ENCODE measurements at places on chromosomes 1 and 21.
A peak's percentile ranks its signal among the peaks of the same experiment; 100 is the strongest.

DNA sequence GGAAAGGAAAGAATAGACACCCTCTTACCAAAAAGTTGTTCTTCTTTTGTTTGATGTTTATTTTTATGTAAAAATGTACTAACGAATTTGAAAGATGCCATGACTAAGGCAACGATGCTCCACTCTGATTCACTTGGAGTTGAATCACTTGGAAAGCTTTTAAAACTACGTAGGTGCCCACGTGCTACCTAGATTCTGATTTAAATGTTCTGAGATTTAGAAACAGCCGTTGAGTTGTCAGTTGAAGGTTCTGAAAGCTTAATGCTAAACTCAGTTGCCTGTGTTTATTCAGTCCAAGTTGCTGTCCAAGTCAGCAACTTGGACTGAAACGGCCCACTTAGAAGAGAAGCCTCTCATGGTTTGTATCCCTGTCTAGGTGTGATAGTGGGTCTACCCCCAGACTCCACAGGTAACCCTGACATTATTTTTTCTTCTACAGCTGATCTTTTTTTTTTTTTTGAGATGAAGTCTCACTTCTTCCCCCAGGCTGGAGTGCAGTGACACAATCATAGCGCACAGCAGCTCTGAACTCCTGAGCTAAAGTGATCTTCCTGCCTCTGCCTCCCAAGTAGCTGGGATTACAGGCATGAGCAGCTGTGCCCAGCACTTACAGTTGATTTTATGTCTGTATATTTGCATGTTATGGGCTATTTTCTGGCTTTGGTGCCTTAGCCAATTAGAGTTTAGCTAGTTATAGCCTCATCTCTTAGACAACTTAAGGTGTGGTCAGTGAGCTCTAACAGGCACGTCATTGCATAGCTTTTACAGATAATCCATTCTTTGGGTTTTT, 1.4 kb upstream of the VAMP4 start:
- DNase-seq = no peak

GRCh38 chr1:48530727-48531351, 58.8 kb upstream of the SPATA6 start:
- DNase-seq = peak; percentile 55

DNA sequence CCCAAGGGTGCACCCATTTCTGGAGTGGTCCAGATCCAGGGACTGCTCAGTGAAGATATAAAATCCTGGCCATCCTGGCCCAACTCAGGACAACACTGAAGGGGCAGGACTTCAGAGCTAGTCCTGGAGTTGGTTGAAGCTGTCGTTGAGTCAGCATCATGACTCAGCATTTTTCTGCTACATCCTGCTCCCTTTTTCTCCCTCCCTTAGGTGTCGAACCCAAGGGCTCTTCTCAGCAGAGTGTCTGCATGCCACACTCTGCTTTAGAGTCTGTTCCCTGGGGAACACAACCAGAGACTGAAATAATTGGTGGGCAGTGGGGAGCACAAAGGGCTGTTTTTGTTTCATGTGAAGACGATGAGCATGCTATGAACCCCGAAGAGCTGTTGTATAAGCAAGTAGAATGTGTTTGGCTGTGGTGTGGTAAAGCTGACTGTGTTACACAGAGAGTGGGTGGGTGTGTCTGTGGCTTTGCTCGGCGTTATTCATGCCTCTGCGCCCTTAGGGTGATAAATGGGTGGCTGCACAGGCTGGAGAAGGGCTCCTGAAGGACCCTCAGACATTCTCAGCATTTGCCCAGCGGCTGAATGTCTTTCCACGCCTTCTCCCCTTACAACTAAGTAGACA, 167.2 kb downstream of the CYYR1 start:
- no peak for DNase-seq

DNA sequence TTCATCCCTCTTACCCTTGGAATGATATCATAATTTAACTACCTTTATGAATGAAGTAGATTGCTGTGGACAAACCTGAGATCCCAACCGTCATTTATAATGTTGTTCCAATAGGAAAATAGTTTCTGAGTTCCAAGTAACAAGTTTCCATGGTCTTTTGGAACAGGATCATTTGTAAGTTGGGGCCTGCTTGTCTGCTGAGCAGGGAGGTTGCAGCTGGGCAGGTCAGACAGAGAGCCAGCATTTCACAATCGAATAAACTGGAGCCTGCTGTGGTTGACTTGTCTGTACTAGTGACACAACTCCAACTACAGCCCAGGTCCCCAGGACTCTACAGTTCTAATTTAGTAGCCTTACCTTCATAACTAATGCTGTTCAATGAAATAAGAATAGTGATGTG, 18.6 kb upstream of the RALGPS2 start:
- no peak for DNase-seq

- DNase-seq = no peak
These were observed 123.8 kb upstream of the CHRM3 start for GRCh38 chr1:239262538-239262937.

- DNase-seq = no peak
These were observed 5.1 kb downstream of the MMEL1 start for GRCh38 chr1:2627746-2628145.

DNA sequence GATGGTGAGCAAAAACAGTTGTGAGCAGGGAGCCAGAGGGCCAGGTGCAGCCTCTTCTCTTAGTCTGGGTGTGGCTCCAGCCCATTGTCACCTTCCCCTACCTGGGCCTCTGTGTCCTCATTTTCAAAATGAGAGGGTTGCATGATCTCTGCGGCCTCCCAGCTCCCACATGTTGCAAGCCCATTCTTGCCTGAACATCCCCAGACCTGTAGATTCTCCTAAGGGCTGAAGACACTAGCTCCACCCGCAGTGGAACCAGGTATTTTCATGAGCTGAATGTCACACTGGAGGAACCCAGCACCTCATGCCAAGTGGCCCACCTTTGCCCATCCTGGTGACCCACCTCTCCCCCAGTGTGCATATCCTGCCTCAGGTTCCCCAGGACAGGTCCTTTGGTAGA, 12.3 kb downstream of the IKBKE start:
- no peak for DNase-seq

- DNase-seq = no peak
These were observed 25.5 kb downstream of the CAPN9 start for GRCh38 chr1:230772457-230773395.

DNA sequence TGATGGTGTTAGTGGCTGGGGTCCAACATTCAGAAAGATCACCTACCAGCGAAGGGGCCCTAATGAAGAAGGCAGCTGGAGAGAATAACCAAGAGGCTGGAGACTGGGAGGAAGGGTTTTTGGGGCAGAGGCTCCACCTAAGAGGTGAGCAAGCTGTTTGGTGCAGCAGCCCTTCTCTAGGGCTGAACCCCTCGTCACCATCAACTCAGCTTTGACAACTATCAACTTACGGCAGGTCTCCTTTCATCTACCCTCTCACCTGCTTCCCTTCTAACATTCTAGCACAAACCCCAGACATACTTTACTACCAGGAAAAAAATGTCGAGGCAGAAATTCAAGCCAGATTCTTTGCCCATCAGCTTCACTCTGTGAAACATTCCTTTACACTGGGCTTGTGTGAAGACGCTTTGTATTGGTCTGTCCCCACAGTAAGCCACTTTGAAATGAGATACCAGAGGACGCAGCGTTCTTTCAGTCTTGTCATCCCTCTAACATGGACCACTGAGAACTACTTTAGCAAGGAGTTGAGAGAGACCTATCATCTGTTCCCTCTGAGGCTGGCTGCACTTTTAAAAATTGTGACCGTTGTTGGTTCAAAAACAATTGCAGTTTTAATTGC, 84.6 kb downstream of the RAVER2 start:
- DNase-seq = no peak

DNA sequence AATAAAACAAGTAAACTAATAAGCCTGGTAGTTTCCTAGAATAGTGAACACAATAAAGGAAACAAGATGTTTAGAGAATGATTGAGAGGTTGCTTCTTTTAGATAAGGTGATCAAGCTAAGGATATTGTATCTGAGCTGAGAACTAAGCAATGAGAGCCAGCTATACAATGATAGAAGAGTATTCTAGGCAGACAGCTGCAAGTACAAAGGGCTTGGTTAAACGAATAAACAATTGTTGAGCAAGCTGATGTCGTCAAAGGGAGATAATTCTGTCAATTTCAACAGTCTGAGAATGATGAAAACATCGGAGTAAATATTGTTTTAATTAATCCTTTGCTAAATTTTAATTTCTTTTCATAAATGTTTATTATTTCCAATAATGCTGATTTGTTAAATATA, 5.5 kb upstream of the FH start:
- no peak for DNase-seq

DNA sequence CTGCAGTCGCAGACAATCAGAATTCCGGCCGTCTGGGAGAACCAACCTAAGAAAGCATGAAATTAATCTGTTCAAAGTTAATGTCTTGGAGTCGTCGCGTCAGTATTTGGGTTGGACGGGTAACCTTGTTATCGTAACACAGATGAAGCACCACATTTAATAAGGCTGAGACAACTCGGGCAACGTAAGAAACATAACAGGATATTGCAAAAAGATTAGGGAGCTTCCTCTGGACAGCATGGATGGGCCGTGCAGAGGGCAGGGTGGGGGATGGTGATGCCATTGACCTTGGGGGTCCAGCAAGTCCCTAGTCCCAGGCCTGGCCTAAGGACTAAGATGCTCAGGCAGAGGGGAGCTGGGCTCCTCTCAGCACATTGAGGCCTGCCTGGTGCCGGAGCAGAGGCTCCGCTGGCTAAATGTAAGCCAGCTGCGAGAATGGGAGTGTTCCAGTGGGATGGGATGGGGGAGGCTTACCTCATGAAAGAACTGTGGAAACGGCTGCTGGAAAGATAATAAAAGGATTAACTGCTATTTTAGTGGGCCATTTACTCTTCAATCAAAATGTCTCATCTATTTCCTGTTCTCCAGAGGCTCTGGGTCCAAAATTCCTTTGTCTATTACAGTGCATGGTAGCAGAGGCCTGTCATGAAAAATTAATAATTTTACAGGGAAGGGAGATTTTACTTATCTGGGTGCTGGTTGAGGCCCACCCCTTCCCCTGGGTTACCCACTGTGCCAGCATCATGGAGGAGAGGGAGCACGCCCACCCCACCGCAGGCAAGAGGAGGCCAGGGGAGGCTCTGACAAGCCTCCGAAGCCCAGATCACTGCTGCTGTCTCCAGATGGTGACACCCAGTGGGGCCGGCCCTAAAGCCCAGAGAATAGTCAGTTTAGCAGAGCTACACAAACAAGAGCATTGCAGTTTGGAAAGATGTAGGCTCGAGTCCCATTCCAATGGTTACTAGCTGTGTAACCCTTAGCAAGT, 131.6 kb downstream of the DMRTB1 start:
- no peak for DNase-seq

GRCh38 chr1:37878071-37878470, 18.7 kb upstream of the MTF1 start:
- no peak for DNase-seq

GRCh38 chr1:2501041-2501819, 25.1 kb downstream of the PLCH2 start:
- DNase-seq = no peak

- DNase-seq = no peak
These were observed 77.7 kb downstream of the PCNX2 start for GRCh38 chr1:233217832-233218231.

DNA sequence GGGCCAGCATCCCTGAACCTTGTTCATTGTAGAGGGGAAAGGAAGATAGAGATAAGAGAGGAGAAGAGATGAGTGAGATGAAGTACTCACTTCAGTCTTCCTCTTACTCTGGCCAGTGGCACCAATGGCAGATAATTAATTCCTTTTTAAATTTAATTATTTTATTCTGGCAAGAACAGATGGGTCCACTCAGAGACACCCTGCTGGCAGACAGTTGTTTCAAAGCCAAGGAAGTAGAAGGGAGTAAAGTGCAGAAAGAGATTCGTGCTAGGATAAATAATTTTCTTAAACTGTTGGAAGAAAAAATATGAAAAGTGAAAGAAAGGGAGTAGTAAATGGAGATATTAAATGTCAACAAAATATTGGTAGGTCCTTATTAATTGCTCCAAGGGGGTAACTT, 7.7 kb upstream of the GJA5 start:
- DNase-seq = no peak

DNA sequence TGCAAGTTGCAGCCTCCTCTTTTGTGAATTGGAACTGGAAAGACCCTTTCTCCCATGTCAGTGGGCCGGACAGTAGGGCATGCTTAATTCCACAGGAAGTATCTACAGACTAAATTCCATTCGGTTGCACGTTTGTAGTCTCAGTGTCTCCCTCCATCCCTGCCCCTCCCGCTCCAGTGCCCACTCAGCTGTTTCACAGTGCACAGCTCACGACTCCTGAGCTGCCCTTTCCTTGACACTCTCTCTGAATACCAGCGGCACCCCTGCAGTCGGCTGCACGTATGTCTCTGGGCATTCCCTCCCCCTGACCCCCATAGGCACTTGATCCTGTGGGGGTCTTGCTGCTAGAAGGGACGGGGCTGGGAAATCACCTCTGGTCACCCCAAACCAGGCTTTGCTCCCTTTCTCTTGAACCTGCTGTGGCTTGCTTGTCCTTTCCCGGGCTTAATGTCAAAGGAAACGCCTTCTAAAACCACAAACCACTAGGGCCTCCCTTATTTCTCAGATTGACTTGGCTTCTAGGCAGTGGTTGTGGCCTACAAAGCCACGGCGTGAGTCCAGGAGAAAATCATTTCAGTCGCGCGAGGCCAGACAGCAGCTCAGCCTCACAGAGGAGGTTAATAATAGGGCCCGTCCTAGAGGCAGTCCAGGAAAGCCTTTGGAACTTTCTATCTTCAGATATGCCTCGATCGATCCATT, 365.3 kb upstream of the PROX1 start:
- no peak for DNase-seq

GRCh38 chr1:226447932-226448665, 40.2 kb upstream of the PARP1 start:
- DNase-seq = no peak

- no peak for DNase-seq
These were observed 34.1 kb downstream of the TP53BP2 start for GRCh38 chr1:223811634-223812101.

- DNase-seq = no peak
These were observed 282.1 kb upstream of the BRINP3 start for GRCh38 chr1:190759807-190760206.

DNA sequence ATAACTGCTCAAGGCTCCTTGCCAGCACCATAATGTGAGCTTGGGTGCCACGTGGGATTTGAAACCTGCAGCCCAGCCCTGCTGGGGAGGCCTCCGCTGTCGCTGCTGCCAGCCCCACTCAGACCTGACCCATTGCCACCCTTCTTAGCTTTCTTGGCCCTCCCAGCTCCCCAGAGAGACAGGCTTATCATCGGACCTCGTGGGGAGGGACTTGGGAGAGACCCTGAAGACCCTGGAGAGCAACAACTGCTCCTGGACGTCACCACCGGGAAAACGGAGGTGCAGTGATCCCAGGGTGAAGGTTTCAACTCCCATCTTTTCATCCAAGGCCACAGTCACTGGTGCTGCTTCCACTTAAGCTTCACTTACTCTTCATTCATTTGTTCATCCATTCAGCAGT, 596.1 kb downstream of the PTPRU start:
- peak; percentile 5 for DNase-seq

GRCh38 chr1:58249737-58250586, 296.6 kb downstream of the OMA1 start:
- DNase-seq = no peak

GRCh38 chr1:228304766-228305395, 97.0 kb downstream of the OBSCN start:
- DNase-seq = no peak

DNA sequence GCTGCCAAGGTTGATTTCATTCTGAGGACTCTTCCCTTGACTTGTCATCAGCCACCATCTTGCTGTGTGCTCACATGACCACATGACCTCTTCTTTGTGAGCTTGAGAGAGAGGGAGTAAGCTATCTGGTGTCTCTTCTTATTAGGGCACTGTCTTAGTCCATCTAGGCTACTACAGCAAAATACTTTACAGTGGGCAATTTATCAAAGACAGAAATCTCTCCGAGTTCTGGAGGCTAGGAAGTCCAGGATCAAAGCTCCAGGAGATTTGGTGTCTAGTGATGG, 11.9 kb upstream of the RPS6KA1 start:
- DNase-seq = no peak

GRCh38 chr1:8746554-8746953, 70.9 kb downstream of the RERE start:
- DNase-seq = no peak
